D721Med (cell line): ENCODE measurements at places on chromosomes 1 and 21.

GRCh38 chr1:107358619-107359327, 217.9 kb downstream of the NTNG1 start:
- DNase-seq: no peak

- DNase-seq: no peak
These were observed 112.7 kb downstream of the RUNX1 start for GRCh38 chr21:34936371-34936789.

DNA sequence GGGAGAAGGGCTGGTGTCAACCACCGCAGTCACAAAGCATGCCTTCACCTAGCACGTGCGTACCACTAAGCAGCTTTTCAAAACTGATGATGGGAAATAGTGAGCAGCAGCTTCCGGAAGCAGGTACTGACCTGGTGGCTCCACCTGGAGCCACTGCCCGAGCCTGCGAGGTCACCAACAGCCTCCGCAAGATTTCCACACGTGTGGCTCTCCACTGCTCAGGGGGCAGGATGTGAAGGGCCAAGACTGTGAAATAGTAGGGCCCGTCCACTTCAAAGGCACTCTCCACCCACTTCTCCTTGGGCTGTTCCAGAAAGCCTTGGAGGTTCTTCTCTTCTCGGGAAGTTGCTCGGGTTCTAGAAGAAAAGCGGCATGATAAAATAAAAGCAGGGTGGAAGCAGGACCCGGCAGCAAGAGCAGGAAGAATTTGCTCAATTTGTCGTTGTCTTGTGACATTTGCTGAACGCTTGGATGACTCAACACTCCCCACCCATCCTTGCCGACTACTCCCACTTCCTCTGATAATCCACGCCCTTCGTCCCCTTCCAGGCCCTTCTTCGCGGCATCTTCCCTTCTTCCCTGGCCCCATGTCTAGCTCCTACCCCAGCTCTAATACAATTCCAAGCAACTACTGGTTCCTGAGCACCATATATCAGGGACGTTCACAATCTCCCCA, 124.9 kb upstream of the IFFO2 start:
- DNase-seq: no peak

GRCh38 chr1:230725256-230726012, 11.5 kb upstream of the AGT start:
- DNase-seq: no peak

GRCh38 chr1:25715888-25716287, 84.1 kb upstream of the SELENON start:
- no peak for DNase-seq

DNA sequence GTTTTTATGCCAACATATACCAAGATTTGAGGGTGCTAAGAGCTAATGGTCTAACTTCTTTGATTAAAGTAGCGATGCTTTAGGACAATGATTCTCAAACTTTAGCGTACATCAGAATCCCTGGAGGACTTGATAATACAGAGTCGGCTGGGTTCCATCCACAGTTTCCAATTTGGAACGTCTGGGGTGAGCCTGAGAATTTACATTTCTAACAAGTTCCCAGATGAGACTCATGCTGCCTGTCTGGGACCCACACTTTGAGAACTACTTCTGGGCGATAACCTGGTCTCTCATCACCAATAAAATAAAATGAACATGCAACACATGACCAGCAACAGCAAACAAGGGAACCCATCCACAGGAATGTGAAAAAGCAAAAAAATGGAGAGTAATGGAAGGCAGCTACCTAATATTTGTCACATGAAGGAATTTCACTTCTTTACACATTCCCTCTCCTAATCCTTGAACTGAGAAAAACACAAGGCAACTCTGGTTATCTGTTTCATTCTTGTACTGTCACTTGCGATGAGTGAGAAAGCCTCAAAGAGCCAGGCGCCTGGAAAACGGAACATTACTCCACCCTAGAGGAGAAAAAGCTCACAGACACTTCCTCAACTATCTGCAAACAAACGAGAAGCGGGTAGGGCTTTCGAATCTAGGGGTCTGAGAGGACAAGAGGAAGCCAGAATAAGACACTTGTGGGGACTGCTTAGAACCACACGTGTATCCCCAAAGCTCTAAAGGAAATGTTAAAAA, 14.0 kb downstream of the HSF2BP start:
- DNase-seq: no peak

GRCh38 chr1:244496186-244496585, 35.1 kb downstream of the CATSPERE start:
- no peak for DNase-seq

DNA sequence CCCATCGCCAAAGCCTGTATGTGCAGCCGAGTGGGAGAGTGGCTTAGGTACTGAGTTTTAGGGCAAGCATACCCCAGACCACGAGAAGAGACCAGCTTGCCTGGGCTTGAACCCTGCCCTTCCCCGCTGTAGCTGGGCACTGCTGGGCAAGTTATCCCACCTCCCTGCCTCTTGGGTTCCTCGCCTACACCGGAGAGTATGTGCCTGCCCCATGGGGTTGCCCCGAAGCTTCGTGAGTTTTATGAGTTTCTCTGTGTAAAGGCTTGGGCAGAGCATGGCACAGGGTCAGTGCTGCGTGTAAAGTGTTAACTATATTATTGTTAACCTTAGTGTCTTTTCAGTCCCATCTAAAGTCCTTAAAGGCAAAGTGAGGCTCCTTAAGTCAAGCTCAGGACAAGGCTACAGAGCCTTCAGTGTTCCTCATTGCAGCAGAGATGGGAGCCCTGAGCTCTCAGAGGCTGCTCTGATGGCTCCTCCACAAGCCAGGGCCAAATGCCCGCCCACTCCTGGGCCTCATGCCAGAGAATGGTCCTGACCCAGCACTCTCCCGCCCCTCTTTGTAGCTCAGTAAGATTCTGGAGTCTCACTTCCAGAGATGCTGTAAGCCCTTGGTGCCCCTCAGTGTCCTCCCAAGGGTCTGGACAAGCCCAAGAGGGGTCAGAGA, 37.0 kb upstream of the KCNA10 start:
- no peak for DNase-seq
